Activated naive CD4-positive, alpha-beta T cell treated with anti-CD3 and anti-CD28 coated beads, Interleukin-2, amount 50 U/mL, for 16 hours (primary cell): ENCODE measurements at places on chromosomes 3 and 15.
A peak's percentile ranks its signal among the peaks of the same experiment; 100 is the strongest.

DNA sequence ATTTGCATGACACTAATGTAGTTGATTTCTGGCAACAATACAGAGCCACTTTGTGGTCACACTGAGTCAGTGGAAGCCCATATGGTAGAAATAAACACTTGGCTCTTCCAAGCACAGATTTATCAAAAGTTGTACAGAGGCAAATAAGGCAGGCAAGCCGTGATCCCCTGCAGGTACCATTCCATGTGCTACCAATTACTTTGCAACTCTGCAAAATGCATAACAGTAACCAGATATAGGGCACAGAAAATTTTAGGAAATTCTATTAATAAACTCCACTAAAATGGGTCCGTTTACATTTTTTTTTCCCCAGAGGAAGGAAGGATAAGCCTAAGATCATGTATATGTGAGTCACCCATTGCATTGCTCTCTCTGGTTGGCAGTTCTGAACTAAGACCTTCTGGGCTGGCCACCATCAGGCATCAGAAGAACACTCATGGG is 103.1 kb upstream of the PTX3 start:
- no peak for DNase-seq

DNA sequence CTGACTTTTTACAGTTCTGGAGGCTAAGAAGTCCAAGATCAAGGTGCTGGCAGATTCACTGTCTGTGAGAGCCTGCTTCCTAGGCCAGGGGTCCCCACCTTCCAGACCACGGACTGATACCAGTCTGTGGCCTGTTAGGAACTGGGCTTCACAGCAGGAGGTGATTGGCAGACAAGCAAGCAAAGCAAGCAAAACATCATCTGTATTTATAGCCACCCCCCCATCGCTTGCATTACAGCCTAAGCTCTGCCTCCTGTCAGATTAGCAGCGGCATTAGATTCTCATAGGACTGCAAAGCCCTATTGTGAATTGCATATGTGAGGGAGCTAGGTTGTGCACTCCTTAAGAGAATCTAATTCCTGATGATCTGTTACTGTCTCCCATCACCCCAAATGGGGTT is 194.7 kb upstream of the THRB start:
- DNase-seq: no peak

GRCh38 chr15:71346464-71346863 is 231.2 kb downstream of the THSD4 start:
- DNase-seq: no peak

DNA sequence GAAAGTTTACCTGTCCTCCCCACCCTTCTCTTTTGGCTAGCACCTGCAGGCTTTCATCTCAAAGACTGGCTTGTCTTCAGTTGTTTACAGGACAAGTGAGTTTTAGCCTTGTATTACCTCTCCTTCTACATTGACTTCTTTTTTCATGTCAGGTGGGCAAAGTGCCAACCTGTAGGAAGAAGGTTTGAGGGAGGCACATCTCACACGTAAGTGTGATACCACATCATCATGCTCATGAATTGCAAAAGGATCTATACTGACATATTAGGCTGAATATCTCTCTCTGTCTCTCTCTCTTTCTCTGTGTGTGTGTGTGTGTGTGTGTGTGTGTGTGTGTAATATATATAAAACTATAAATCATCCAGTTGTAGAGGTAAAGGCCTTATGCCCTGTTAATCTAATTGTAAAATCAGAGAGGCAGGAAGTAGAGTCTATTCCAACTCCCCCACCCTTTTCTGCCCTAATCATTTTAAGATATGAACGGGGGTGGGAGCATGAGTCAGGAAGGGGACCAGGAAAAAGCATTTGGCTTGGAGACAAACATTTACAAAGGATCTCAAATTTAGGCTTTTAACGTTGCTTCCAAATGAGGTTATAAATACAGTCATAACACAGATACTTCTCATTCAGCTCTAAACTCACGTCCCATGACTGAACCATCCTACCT is 107.0 kb upstream of the PFN2 start:
- DNase-seq: no peak

- DNase-seq: peak; percentile 14
Observed at GRCh38 chr3:42498791-42499477, 3.5 kb upstream of the VIPR1 start.

DNA sequence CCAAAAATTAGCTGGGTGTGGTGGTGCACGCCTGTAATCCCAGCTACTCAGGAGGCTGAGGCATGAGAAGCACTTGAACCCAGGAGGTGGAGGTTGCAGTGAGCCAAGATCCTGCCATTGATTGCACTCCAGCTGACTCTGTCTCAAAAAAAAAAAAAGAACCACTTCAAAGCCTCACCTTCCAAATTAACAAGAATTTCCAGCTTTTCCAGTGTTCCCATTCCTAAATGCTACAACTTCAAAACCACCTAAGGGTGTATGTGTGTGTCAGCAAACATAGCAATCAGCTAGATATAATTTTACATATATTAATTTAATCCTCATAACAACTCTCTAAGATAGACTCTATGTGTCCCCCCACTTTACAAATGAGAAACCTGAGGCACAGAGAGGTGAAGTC is 512.5 kb upstream of the PROK2 start:
- DNase-seq: no peak
